IPS DF 19.7 (cell line): ENCODE measurements at places on chromosomes 4 and X.

- DNase-seq, result no peak
Observed at GRCh38 chr4:171031338-171031737, 781.9 kb upstream of the GALNTL6 start.

DNA sequence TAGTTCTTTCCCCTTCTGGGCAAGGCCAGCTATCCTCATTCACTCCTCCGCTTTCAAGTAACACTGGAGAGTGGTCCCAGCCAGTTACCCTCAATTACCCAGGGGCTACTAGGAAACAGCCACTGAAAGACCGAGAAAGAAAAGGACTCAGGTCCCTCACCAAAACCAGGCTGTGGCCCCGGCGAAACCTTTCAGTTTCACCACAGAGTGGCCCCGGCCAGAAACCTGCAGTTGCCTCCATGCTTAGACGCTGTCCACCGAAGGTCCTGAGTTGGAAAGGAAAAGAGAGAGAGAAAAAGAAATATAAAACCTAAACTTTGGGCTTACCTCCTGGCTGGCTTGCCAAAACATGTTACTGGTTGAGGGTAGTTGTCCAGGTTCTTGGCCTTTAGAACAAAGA, 5.0 kb upstream of the AREG start:
- no peak for DNase-seq

- no peak for DNase-seq
Observed at GRCh38 chr4:46051392-46051791, 72.5 kb downstream of the GABRG1 start.

DNA sequence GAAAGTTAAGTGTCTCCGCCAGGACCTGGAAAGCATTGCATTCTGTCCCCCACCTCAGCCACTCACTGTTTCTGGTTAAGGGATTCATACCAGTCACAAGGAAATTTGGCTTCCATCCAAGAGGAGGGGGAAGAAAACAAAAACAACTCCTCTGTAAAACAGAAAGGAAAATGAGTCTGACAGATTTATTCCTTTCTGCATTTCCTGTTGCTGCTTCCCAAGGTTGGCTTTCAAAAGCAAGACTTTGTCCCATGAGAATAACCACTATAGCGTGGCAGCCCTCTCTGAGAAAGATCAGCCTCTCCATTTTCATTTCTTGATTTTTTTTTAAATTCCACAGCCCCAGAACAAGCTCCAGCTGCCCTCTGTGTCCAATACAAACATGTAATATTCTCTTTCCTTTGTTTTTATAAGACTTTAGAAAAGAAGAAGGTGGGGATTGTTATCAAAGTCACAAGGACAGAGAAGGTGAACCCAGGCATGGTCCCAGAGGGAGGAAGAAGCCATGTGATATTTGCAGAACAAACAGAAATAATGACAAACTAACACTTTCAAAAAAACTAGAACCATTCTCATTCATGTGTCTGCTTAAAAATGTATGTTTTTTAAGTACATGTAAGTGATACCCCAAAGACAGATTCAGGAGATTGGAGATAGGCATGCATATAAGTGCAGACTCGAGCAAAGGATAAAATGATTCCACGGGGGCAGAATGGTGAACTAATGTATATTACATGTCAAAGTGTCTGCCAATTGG, 90.7 kb upstream of the DCLK2 start:
- no peak for DNase-seq

GRCh38 chrX:22136711-22137110, 104.6 kb downstream of the PHEX start:
- DNase-seq, result no peak

GRCh38 chrX:108097380-108097779, 5.8 kb downstream of the ATG4A start:
- no peak for DNase-seq

GRCh38 chrX:24851289-24851688, 157.6 kb downstream of the POLA1 start:
- DNase-seq, result no peak

GRCh38 chrX:85544609-85545008, 165.1 kb upstream of the POF1B start:
- DNase-seq, result no peak

GRCh38 chr4:15738877-15739276, 36.0 kb downstream of the BST1 start:
- no peak for DNase-seq

DNA sequence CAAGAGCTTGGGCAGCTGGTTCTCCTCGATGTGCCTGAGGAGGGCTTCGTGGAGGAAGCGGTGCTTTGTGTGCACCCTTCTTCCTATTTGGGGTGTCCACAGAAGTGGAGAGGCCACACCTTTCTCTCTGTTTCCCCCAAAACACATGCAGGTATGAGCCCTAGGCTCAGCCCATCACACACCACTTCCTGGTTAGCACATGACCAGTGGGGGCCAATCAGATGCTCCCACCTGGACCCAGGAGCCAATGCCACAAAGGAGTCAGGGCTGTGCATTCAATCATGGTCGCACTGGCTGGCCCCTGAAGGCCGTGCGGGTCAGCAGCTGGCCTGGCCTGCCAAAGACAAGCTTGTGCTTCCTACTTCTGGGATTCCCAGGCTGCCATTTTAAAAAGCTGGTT, 51.4 kb downstream of the PPP2R2C start:
- DNase-seq, result no peak

DNA sequence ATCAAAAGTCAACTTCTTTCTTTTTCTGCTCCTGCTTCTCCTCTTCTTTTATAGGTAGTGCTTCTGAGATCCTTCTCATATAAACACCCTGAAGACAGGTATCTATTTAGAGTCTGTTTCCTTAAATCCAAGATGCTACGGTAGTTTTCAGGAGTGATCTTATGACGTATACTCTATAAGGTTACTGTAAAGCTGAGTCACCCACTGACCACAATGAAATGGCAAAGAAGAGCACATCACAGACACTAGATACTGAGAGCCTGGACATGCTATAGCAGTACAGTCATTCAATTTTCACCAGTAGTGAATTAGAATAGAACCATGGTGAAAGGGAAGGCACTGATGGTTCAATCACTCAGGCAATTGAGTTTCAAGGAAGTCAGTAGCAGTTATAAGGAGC, 412.5 kb downstream of the ADAM29 start:
- DNase-seq, result no peak

- DNase-seq, result no peak
Observed at GRCh38 chr4:78763251-78763650, 12.9 kb upstream of the BMP2K start.

DNA sequence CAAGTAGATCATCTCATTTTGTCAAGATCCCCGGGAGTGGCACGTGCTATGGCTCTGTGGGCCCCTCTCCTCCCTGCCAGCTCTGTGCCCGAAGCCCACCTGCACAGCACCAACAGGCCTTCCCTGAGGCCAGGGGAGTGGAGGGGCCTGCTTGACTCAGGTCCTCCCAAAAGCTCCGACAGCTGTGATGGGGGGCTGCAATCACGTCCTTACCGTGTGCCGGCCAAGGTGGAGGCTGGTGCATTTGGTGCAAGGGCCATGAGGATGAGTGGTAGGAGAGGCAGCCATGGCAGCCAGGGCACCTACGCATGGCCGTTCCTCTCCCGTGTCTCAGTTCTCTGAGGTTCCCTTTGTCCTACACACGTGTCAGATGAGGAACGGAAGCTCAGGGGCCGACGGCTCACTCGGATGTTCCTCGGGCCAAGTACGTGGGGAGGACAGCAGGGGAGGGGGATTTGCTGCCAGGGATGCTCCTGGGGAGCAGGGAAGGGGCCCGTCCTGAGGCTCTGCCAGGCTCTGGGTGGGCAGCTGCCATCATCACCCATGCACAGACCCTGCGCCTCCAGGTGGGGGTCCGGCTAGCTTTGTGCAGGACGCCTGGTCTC, 95.8 kb downstream of the HMX1 start:
- DNase-seq, result no peak

- DNase-seq, result no peak
Observed at GRCh38 chr4:174429701-174430410, 92.4 kb downstream of the HPGD start.

DNA sequence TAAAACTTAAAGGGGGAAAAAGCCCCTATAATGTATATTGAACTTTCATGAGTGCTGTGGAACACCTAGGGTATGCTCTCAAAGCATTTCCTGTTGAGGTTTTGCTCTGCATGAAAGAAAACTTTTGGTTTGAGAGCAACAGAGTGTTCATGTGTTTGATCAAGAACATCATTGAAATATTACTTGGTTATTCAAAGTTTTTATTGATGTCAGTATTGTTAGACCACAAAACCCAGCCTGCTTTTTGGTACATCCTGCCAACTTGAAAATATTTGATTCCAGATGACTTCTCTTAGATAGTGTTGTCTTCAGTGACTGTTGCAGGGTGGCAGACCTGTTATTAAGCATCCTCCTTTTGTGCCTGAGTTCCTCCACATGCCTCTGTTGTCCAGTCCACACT, 68.0 kb downstream of the N4BP2 start:
- no peak for DNase-seq

- peak; percentile 9 for DNase-seq
Observed at GRCh38 chr4:140851032-140851636, 94.9 kb upstream of the TBC1D9 start.

GRCh38 chr4:113675731-113676697, 85.5 kb downstream of the CAMK2D start:
- no peak for DNase-seq

DNA sequence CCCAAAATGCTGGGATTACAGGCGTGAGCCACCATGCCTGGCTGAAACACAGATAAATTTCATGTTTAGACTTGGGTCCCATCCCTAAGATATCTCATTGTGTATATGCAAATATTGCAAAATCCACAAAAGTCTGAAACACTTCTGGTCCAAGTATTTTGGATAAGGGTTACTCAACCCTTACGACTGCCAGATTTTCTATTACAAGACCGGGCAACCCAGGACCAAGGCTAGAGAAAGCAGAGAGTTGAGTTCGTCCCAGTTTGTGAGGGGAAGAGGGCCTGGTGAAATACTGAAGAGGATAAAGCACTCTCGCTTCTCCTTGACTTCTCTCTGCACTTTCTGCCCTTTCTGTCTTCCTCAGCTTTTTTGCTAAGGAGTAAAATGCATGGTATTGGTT, 34.5 kb downstream of the ZFX start:
- DNase-seq, result no peak

DNA sequence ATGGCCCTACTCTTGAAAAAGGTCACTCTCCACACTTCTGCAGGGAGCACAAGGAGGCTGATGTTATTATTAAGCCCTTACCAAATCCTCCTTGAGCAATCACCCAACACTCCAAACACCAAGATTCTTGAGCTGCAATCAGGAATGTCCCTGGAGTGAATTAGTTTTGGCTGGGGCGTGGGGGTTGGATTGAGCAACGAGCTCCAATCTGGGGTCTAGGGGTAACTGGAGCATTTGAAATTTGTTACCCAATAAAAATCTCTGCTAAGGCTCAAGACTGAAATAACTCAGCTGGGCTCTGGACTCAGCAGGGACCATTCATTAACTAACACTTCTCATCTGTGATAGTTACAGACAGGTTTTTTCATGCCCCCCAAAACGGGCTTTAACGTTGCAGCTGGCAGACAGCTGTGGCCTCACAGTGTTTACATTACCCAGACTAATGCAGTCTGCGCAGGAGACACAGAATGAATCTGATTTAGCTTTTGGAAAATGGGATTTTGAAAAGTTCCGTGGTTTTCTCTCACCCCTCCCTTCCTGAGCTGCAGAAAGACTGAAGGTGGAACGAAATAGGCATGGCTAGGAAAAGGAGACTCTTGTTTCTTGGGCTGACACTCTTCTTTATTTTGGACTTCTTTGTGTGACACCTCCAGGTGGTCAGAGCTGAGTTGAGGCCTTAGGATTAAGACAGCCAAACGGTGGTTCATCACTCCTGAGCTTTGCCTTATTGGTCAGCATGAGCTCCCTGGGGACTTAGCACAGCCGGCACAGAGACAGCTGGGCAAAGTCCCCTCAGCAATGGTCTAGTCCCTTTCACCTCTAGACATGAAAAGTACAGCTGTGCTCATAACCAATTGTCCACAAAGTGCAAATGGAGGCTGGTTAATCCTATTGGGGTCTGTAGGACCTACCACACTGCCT, 26.6 kb downstream of the PLAC1 start:
- no peak for DNase-seq

DNA sequence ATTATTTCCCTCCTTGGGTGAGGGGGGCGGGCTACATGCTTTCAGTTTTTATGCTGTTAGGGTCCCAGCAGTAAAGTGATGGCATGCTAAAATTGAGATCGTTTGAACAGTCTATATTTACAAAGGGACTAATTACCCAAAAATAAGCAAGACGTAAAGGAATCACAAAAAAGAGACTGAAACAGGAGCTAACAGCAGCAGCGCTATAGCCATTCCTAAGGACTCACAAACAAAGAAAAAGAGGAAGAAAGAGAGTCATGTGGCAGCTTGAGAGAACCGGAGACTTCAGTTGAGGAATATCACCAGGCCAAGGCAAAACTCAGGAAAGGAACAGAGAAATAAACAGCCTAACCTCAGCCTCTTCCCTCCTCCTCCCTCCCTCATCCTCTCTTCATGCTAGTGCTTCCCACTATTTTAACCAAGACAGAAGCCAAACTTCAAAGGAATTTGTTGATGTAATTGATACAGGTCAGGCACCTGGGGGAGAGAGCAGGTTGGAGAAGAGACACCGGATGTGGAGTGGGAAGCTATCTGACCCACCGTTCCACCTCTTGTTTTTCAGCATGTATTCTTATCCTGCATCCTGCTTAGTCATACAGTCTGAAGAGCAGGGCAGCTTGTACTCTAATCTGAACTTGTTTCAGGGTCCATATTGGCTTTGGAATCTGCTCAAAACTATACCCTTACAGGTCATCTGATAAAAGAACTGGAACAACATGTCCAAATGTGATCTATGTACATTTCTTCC, 383.7 kb downstream of the NAF1 start:
- no peak for DNase-seq

DNA sequence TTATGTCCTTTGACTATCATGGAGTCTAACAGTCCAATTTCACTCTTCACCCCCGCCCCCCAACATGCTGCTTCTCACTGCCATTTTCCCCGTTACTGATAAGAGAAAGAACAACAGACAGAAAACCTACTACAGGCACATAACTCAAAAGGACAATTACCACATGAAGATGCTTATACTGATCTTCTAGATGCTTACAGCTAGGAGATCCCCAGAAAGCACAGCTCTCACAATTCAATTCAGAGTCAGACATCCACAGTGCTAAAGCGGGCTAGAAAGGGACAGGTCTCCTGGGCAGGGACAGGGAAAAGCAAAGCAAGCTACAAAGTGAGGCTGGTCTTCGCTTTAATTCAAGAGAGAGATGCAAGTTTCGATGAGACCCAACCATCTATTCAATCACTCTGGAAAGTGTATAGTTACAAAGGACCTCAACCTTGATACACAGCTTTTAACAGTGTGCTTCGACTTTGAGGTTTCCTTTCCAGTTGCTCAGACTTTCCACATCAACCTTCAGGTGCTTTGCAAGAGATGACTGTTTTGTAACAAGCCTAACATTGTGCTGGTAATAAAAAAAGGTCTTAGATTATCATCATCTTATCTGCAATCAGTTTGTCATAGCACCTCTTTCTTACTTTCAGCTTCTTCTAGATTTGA, 60.9 kb downstream of the LEF1 start:
- DNase-seq, result no peak

DNA sequence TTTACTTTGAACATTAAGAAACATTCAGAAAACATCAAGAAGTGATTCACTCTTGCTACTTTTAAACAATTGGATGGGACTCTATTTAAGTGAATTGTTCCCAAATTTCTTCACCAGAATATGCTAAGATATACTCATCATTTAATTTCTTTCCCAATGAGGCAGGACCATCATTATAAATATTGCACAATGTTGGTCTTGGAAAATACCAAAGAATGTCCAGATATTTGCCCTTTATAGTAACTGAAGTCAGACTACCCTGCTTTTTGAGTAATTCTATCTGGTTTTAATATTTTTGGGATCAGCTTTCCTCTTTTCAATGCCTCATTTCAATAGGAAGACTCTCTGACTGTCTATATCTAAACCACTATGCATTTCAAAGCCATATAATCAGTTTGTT, 129.4 kb upstream of the TENM3 start:
- DNase-seq, result no peak
